ENCODE measurements at places on chromosomes 7 and 10.

DNA sequence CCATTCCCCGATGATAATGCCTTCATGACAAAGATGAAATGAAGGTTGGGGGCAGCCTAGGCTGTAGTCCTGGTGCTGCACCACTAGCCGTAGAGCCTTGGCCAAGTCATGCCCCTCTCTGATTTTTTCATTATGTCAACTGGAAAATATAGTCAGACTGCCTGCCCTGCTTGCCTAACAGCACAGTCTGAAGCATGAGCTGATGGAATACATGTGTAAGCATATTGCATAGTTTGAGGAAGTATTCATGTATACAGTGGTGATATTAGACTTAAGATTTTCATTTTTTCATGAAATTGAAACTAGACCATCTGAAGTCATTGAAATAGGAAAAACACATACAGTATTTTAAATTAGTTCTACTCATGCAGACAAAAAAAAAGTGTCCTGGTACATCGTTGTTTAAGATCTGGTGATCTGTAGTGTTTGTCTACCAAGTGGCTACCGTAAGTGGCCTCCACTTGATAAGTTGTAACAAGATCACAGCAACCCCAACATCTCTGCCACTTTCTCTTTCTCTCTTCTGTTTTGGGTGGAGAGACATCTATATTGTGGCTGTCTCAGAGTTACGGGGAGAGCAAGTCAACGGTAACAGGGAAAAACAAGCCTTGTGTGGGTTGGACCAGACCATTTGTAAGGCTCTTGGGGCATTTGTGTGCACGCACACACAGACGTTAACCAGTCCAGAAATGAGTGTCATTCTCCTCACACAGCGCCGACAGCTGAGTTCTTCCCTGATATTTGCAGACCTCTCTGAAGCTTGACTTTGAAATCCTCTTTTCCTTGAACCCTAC lies 716.6 kb upstream of the GALNT17 start:
- DNase-seq: no peak

DNA sequence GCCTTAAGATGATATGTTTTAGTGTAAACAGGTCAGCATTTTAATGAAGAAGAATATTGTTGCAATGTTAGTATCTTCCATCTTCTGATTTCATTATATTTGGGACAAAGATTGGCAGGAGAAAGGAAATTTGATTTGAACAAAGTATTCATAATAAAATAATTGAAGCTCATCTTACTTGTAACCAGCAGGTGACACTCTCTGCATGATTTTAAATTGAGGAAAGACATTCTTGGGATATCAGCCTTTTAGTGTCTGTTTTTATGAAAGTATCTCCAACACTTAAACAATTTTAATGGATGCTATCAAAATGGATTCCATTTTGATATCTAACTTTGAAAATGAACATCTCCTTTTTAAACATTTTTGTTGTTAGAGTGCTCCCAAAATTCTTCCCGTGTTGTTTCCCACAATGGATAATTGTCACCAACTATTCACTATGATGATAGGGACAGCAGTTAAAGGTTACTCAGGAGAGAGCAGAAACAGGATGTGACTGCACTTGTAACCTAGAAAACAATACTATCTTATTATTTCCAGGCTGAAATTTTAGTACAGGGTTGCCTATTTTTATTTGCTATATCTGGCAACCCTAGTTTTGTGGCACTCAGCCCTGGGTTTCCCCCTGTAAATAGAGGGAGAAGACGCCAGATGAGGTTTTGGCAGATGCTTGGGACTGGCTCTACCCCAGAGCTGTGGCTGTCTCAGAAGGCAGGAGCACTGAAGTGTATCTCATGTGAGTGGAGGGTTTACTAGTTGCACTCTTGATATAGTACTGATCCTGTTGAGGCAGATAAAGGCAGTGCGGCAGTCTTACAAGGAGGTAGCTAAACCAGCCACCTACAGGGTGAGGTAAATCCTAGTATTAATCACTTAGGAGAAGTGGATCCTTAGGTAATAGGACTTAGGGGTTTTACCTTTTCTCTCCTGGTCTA lies 31.0 kb upstream of the ABCB4 start:
- no peak for DNase-seq

- no peak for DNase-seq
Observed at GRCh38 chr7:46288861-46289260, 367.8 kb upstream of the IGFBP3 start.

DNA sequence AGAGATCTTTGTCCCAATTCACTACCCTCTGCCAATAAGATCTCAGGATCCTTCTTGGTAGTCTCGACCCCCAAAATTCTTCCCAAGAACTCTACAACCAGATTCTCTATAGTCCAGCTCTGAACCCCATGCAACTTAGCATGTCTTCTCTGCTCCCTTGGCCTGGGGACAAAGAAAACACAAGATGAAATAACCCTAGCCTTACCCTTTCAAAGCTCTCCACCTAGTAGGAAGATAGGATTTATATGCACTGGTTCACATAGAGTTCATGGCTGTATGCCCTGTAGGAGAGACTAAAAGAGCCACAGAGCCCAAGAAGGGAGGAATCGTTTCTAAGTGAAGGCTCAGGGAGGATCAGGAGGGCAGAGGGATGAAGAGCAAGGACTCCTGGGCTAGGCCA lies 96.1 kb downstream of the PPP1R3C start:
- DNase-seq: no peak

DNA sequence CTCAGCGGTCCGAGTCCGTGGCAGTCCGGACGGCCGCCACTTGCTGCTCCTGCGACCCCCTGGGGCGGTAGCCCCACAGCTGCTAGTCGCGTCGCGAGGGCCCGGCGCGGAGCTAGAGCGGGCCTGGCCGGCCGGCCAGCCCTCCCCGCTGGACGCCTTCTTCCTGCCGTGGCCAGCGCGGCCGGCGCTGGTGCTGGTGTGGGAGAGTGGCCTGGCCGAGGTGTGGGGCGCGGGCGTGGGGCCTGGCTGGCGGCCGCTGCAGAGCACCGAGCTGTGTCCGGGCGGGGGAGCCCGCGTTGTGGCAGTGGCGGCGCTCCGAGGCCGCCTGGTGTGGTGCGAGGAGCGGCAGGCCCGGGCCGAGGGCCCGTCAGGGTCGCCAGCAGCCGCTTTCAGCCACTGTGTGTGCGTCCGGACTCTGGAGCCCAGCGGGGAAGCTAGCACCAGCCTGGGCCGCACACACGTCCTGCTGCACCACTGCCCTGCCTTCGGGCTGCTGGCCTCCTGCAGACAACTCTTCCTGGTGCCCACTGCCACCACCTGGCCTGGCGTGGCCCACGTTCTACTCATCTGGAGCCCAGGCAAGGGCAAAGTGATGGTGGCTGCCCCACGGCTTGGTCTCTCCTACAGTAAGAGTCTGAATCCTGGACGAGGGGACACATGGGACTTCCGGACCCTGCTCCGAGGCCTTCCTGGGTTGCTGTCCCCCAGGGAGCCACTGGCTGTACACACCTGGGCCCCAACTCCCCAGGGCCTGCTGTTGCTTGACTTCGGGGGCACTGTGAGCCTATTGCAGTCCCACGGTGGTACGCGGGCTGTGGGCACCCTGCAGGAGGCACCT lies 631 bp downstream of the HPS6 start:
- DNase-seq: no peak

- no peak for DNase-seq
Observed at GRCh38 chr7:124072603-124073309, 39.9 kb upstream of the TMEM229A start.

GRCh38 chr10:69878951-69879350 lies 77.2 kb downstream of the COL13A1 start:
- no peak for DNase-seq

GRCh38 chr10:124459395-124459794 lies 2.2 kb upstream of the LHPP start:
- DNase-seq: no peak

- no peak for DNase-seq
Observed at GRCh38 chr10:88045096-88045495, 181.7 kb downstream of the PTEN start.

GRCh38 chr10:100739517-100740368 lies 5.6 kb upstream of the PAX2 start:
- DNase-seq: no peak

- no peak for DNase-seq
Observed at GRCh38 chr7:80902716-80903308, 16.0 kb downstream of the SEMA3C start.

DNA sequence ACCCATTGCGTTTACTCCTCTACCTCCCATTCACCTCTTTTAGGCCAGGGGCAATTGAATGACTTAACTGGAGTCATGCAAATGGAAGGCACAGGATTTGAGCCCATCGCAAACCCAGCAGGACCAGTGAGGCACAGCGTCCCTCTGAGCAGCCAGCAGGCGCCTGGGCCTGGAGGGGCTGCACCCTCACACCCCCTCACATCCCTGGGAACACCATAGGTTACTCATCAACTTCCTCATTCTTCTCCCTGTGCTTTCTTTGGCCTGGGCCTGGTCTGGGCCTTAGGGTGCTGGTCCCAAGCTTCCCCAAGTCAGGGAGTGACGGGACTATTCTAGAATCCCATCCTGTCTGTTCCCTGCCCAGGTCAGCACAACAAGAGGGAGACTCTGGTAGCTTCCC lies 169.4 kb upstream of the EEPD1 start:
- no peak for DNase-seq

- no peak for DNase-seq
Observed at GRCh38 chr7:87199241-87199640, 20.3 kb downstream of the TMEM243 start.

DNA sequence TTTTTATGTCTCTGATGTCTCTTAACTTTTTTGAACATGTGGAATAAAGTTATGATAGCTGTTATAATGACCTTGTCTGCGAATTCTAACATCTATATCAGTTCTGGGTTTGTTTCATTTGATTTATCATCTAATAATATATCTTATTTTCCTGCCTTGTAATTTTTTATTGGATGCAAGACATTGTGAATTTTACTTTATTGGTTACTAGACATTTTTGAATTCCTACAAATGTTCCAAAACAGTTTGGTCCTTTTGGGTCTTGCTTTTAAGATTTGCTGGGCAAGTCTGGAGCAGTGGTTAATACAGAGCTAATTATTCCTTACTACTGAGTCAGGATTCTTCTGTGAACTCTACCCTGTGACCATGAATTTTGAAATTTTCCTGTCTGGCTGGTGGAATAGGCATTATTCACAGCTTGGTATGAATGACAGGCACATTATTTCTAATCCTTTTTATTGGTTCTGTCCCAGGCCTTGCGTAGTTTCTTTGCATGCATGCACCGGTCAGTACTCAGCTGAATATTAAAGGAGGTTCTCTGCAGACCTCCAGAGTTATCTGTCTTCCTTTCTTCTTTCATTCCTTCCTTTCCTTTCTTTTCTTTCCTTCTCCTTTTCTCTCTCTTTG lies 9.0 kb downstream of the CUTC start:
- no peak for DNase-seq

- DNase-seq: no peak
Observed at GRCh38 chr7:128307061-128307460, 36.6 kb downstream of the RBM28 start.

Data from NT2/D1 (cell line).